ENCODE measurements at places on chromosomes 1 and 21. TPM values are rescaled to one million over a fixed set of nuclear protein-coding genes. Genes with fewer than 3 reads are reported as not detected.

- no peak for DNase-seq
Observed at GRCh38 chr1:115182012-115182715, 92.9 kb upstream of the TSPAN2 start.

- no peak for DNase-seq
Observed at GRCh38 chr1:110057963-110058518, 12.4 kb downstream of the ALX3 start.

DNA sequence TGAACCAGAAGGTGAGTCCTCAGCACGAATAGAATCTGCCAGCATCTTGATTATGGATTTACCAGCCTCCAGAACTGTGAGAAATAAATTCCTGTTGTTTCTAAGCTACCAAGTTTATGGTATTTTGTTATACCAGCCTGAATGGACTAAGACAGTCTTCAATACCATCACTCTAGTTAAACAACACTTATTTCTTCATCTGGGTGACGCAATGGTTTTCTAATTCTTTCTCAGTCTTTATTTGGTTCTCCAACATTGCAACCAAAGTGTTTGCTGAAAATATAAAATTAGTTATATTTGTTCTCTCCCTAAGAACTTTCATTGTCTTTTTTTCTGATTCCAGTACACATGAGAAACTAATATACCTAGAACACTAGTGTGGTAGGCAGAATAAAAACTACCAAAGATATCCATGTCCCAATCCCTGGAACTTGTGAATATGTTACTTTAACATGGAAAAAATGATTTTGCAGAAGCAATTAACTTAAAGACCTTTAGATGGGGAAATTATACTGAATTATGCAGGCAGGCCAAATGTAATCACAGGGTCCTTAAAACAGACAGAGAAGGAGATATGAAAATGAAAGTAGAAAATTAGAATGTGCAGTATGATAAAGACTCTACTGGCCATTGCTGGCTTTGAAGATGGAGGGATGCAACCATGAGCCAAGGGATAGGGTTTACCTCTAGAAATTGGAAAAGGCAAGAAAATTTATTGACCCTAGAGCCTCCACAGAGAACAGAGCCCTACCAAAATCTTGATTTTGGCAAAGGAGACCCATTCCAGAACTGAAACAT is 1115.1 kb downstream of the PLA2G4A start:
- DNase-seq, result no peak

- no peak for DNase-seq
Observed at GRCh38 chr1:119038363-119038762, 50.2 kb upstream of the TBX15 start.

- no peak for DNase-seq
Observed at GRCh38 chr1:173447224-173447623, 29.9 kb upstream of the PRDX6 start.

DNA sequence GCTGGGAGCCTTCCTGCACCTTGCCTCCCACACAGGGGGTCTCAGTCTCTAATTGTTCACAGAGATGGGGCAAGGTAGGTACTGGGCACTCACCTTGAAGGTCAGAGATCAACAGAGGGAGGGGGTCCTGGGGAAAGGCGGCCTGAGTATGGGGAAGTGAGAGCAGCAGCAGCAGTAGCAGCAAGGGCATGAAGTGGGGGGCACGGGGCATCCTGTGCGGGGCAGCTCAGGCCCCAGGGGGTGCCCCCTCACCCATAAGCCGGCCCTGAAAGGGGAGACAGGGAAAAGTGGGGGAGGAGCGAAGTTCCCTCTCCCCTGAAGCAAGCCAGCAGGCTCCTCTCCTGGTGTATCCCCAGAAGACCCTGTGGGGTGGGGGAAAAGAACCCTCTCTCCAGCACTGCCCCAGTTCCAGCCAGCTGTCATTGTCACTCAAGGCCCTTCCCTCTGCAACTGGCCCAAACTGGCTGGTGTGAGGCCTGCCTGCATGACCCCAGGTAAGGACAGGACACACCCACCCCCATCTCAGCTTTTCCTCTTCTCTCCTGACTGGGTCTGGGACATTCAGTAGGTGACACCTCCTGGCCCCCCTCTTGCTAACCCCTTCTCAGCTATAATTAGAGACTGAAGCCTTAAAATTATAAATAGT is 3.9 kb downstream of the SEMA6C start:
- no peak for DNase-seq

- no peak for DNase-seq
Observed at GRCh38 chr1:222909586-222909985, 94.7 kb downstream of the DISP1 start.

- no peak for DNase-seq
Observed at GRCh38 chr1:198391393-198392020, 149.0 kb downstream of the ATP6V1G3 start.

GRCh38 chr1:170872663-170873062 is 62.7 kb upstream of the MROH9 start:
- no peak for DNase-seq

DNA sequence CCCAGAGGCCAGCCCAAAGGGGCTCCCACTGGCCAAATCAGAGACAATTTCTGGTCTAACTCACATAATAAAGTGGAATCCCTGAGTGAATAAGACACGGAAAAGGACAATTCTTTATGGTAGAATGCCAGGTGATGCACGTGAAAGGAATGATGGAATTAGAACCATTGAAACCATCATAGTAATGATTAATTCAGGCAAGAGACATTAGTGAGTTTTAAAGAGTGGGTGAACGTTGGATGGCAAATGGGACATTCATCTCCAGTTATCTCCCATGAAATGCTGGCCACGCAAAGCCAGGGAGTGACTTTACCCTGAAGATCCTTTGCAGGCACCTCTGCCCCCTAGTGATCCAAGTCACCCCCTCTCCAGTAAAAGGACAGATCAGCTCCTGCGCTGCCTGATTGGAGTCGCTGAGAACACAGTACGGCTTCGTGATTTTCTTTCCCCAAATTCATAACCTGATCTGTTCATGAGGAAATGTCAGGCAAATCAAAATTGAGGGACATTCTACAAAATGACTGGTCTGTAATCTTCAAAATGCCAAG is 87.5 kb downstream of the AJAP1 start:
- DNase-seq, result no peak

DNA sequence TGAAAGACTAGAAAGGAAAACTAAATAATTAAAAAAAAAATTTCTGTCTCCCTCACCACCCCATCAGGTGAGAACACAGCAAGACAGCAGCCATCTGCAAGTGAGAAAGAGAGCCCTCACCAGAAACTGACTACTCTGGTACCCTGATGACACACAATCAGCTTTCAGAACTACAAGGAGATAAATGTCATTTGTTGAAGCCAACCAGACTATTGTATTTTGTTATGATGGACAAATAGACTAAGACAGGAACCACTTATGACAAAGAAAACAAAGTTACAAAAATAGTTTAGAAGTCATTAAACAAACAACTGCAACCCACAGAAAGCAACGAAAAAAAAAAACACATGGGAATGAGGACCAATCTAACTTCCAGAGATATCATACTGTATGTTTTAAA is 98.3 kb downstream of the FAF1 start:
- no peak for DNase-seq

Gene HTR6
- total RNA-seq, result not detected

Gene TGFB2
- total RNA-seq, result not detected

Gene ADGRB2
- total RNA-seq, result 0.48 TPM

Gene E2F2
- total RNA-seq, result 54.8 TPM

Gene RGS18
- total RNA-seq, result 2.0 TPM

Gene SHISA4
- total RNA-seq, result 0.30 TPM

Gene OPRD1
- total RNA-seq, result not detected

Data from naive thymus-derived CD4-positive, alpha-beta T cell (primary cell).